ENCODE measurements at places on chromosomes 6 and 20.

GRCh38 chr6:26273673-26274588 is 91.1 kb upstream of the BTN3A2 start:
- no peak for DNase-seq

DNA sequence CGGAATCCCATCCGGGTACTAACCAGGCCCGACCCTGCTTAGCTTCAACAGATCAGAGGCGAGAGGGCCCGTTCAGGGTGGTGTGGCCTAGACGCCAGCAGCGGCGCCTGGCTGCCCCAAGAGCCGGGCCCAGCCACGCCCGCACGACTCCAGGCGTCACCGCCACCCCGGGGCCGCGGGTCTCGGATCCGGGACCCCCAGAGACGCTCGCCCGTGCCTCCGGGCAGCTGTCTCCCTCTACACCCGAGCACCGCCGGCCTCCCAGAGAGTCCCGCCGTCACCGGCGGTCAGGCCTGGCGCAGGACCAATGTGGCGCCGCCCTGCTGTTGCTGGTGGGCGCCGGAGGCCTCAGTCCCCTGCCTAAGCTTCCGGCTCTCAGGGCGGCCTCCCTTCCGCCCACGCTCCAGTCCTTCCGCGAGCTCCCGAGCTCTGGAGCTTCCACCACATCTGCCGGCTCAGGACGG is 441.2 kb upstream of the DEFB115 start:
- DNase-seq, result no peak

DNA sequence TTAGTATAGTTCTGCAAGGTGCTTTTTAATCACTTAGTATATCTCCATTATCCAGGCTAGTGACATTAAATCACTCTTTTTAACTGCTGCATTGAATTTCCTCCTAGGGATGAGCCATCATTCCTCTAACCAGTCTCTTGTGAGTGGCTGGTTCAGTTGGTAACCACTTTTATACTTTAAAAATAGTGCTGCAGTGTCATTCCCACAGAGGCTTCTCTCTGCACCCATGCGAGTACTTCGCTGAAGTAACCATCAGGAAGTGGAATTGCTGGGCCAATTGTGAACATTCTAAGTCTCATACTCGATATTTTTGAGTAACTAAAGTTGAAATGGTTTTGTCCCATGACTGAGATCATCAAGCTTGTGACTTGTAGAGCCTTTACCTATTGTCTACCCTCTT is 2.1 kb downstream of the BTN3A2 start:
- DNase-seq, result no peak

DNA sequence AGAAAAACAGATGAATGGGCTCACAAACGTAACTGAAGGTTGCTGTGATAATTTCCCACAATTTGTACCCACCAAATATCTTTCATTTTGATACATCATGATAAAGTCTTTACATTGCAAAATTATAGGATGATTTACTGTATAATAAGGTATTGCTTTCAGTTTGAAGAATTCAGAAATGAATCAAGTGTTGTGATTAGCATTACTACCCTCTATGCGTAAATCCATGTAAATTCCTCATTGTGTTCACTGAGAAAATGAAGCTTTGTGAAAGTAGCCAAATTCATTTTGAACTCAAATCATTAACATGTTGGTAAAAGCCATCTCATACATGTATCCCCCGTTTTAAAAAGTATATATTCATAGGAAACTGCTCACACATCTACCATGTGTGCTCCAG is 379.4 kb downstream of the ESR1 start:
- DNase-seq, result no peak

DNA sequence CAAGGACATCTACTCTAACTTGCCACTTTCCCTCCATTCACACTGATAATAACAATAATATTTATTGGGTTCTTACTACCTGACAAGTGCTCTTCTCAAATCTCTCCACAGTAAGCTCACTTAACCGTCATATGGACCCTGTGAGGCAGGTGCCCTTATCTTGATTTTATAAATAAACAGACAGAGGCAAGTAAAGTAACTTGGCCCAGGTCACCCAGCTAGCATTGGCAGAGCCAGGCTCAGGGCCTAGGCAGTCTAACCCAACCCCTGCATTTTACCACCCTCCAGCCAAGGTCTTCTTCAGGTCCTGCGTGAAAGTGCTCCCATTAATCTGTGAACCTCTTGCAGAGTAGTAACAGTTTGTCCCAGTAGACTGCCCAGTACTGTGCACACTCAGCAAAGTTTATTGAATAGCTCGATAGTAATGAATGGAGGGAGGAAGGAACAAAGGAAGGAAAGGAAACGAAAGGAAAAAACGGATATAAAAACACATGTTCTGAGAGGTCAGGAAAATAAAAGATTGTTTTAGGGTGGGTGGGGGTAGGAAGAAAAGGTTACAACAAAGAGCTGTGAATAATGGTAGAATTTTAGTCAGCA is 17.0 kb upstream of the STX11 start:
- DNase-seq, result no peak
